Activated gamma-delta T cell treated with anti-CD3 and anti-CD28 coated beads, Interleukin-2, amount 50 U/mL, for 16 hours (primary cell): ENCODE measurements at places on chromosomes 4 and X.

- DNase-seq, result no peak
Measured at GRCh38 chr4:45082101-45082500, 355.7 kb upstream of the GNPDA2 start.

DNA sequence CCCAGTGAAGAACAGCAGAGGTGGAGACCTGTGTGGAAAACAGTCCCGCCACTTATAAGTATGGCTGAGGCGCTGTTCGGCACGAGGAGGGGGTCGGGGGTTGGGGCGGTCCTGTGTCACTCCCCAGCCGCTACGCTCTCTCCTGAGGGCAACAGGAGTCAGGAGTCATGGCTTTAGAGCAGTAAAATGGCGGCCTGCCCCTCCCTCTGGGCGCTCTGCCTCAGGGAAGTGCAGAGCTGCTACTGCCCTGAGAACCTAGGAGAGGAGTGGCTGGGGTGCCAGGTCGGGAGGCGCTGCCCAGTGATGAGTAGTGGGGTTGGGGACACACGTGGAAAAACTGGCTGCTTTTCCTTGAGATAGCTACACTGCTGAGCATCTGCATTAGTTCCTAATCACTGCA lies 551.2 kb upstream of the AMOT start:
- DNase-seq, result no peak

DNA sequence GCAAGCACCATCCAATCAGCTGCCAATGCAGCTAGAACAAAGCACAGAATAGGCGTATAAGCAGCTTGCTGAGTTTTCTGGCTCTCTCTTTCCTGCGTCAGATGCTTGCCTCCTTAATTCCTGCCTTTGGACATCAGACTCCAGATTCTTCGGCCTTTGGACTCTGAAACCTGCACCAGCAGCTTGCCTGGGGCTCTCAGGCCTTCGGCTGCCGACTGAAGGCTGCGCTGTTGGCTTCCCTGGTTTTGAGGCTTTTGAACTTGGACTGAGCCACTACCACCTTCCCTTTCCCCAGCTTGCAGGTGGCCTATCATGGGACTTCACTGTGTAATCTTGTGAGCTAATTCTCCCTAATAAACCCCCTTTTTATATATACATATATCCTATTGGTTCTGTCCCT lies 6.1 kb downstream of the TMEM192 start:
- no peak for DNase-seq

GRCh38 chr4:1594871-1595788 lies 89.0 kb downstream of the FAM53A start:
- DNase-seq, result no peak
